ENCODE measurements at places on chromosomes 1 and 21.
A peak's percentile ranks its signal among the peaks of the same experiment; 100 is the strongest.

DNA sequence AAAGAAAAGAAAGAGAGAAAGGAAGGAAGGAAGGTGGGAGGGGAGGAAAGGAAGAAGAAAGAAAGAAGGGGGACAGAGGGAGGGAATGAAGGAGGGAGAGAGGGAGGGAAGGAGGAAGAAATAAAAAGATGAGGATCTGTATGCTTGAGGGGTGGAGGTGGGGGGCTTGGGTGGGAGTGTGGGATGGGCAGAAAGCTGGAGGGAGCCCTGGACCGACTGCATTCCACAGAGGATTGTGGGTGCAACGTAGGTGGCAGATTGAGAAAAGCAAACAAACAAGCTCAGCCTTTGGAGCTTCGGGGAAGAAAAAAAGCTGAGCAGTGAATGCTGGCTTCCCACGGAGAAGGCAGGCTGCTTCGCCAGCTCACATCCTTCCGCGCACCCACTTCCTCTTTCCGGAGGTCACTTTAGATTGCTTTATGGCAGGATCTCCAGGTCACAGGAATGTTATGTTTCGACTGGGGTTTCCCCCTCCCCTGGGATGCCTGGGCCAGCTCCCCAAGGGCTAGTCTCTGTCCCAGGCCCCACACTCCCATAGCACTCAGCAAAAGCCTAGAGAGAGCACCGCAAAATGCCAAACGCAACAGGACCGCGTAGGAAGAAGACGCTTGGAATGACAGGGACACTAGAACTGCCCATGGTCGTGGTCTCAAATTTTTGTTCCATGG is 20.7 kb upstream of the LGALS8 start:
- H3K4me1 ChIP-seq, result peaks cover 21% of the 10 kb centered on the region
- peak overlapping the region; percentile 60 for H3K4me3 ChIP-seq
- peak; percentile 36 for DNase-seq
- H3K27ac ChIP-seq, result peak overlapping the region; percentile 56

DNA sequence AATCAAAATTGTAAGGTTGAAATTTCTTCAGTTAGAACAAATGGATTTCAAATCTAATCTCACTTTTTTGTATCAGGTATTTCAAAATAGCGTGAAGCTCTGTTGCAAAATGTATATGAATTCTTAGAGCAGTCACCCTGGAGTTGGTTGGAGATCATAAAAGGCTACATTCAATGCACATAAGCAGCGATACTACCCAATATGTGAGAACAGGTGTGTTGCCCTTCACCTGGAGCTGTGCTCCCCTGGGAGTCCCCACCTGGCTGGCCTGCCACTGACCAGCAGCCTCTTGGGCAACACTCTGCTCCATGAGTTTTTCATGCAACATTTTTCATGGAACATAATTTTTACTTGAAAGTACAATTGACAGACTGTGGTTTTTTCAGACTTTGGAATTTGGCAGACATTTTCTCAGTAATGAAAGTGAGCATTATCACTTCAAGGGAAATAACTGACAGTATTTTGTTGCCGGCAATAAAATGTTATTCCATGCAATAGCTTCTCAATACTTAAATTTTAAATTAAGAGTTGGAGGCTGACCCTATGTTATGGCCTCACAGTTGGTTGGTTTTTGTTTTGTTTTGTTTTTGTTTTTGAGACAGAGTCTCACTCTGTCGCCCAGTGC is 95.1 kb downstream of the ST3GAL3 start:
- H3K27me3 ChIP-seq, result no peaks in the 10 kb centered on the region
- DNase-seq, result no peak
- no peaks in the 10 kb centered on the region for H3K36me3 ChIP-seq
- H3K4me1 ChIP-seq, result peaks cover 10% of the 10 kb centered on the region
- H3K4me3 ChIP-seq, result no peak overlapping the region
- H3K27ac ChIP-seq, result no peak overlapping the region

DNA sequence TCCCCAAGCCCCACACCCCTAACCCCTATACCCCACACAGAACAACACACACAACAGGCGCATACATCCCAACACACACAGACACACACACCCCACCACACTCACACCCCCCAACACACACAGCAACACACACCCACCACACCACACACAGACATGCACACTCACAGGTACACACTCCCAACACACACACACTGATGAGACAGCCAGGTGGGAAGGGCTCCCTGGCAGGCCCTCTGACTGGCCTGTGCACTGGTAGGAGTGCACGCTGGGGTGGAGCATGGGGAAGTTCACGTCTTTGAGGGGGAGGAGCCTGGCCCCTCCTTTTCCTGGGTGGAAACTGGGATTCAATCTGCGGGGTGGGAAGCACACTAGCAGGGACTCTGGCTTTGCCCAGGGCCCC is 116.7 kb downstream of the RHOU start:
- H3K4me1 ChIP-seq, result peaks cover 8% of the 10 kb centered on the region
- DNase-seq, result no peak
- H3K27me3 ChIP-seq, result no peaks in the 10 kb centered on the region

- H3K4me3 ChIP-seq, result no peak overlapping the region
- no peak overlapping the region for H3K27ac ChIP-seq
- no peaks in the 10 kb centered on the region for H3K4me1 ChIP-seq
- no peaks in the 10 kb centered on the region for H3K27me3 ChIP-seq
Measured at GRCh38 chr1:51276286-51276685, 40.2 kb downstream of the RNF11 start.

- peak overlapping the region; percentile 31 for H3K27ac ChIP-seq
- no peaks in the 10 kb centered on the region for H3K36me3 ChIP-seq
- H3K4me1 ChIP-seq, result peaks cover 80% of the 10 kb centered on the region
- DNase-seq, result no peak
- peak overlapping the region; percentile 1 for H3K4me3 ChIP-seq
Measured at GRCh38 chr1:42955311-42956063, 3.2 kb downstream of the SLC2A1 start.

- H3K4me1 ChIP-seq, result peaks cover 30% of the 10 kb centered on the region
- H3K36me3 ChIP-seq, result no peaks in the 10 kb centered on the region
- peak within 1 kb of the TSS; percentile 91 for H3K27ac ChIP-seq
- no peak for DNase-seq
- H3K4me3 ChIP-seq, result peak within 1 kb of the TSS; percentile 91
Measured at GRCh38 chr1:225427235-225428067, at the start of gene LBR. Gene LBR (minus strand): TSS chr1:225428038. CDS start chr1:225424075, 3,963 bp downstream.

DNA sequence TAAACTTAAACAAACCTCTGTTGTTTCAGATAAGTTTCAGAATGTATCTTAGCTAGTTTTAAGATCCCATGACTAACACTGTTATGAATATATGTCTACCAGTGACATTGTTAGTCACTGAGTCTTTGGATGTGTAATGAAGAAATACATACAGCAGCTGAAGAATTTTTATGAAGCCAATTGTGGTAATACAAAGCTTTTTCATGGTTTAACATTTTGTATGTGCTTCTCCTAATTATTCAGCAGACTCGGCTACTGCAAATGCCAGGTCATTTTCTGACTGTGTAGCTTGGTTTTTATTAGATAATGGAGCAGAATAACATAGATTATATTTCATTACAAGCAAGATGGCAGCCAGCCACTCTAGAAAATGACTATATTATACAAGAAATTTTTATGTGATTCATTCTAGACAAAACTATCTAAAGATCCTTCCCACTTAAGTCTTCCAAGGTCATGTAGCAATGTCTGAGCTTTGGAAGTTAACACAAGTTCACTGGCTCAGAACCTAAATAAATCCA is 147.8 kb downstream of the TNFSF18 start:
- H3K36me3 ChIP-seq, result peaks cover 20% of the 10 kb centered on the region
- H3K27me3 ChIP-seq, result no peaks in the 10 kb centered on the region
- H3K27ac ChIP-seq, result peak overlapping the region; percentile 74
- DNase-seq, result no peak

- no peak for DNase-seq
- H3K27me3 ChIP-seq, result no peaks in the 10 kb centered on the region
- H3K4me3 ChIP-seq, result no peak overlapping the region
Measured at GRCh38 chr1:194280463-194280862, 1094.0 kb upstream of the B3GALT2 start.

- no peak overlapping the region for H3K4me3 ChIP-seq
- no peaks in the 10 kb centered on the region for H3K36me3 ChIP-seq
- H3K27me3 ChIP-seq, result peaks cover 8% of the 10 kb centered on the region
- DNase-seq, result no peak
- no peak overlapping the region for H3K27ac ChIP-seq
Measured at GRCh38 chr1:56924116-56924515, 41.7 kb downstream of the C8B start.

DNA sequence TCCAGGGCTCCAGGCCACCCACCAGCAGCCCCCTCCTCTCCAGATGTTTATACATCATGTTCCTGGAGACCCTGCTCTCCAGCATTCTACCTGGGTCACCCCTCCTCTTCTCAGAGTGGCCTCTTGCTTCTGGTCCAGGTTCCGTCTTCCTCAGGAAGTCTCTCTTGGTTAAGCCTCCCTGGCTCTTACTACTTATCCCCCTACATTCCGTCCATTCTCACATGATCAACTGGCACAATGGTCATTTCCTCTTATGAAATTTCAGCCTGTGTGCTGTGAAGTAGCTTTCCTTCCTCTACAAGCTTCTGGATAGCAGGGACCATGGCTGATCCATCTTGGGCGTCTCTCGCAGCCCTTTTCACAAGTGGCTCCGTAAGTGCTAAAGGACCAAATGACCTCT is 33.9 kb upstream of the ATP2B4 start:
- 0 out of 2 replicates have a peak, but pooled peaks cover 6% of the 10 kb centered on the region for H3K27me3 ChIP-seq
- no peak for DNase-seq
- peaks cover 6% of the 10 kb centered on the region for H3K4me1 ChIP-seq
- H3K36me3 ChIP-seq, result no peaks in the 10 kb centered on the region

GRCh38 chr1:85849660-85850059 is 141.4 kb upstream of the ZNHIT6 start:
- H3K36me3 ChIP-seq, result no peaks in the 10 kb centered on the region
- no peak for DNase-seq
- H3K27ac ChIP-seq, result peak overlapping the region; percentile 51
- peak overlapping the region; percentile 34 for H3K4me3 ChIP-seq

Measured in HCT116 (cell line).